ENCODE measurements at places on chromosomes 2 and 18.

GRCh38 chr2:11855064-11855760 lies 108.8 kb downstream of the LPIN1 start:
- DNase-seq, result no peak

GRCh38 chr2:37005118-37005868 lies 39.0 kb upstream of the STRN start:
- no peak for DNase-seq

DNA sequence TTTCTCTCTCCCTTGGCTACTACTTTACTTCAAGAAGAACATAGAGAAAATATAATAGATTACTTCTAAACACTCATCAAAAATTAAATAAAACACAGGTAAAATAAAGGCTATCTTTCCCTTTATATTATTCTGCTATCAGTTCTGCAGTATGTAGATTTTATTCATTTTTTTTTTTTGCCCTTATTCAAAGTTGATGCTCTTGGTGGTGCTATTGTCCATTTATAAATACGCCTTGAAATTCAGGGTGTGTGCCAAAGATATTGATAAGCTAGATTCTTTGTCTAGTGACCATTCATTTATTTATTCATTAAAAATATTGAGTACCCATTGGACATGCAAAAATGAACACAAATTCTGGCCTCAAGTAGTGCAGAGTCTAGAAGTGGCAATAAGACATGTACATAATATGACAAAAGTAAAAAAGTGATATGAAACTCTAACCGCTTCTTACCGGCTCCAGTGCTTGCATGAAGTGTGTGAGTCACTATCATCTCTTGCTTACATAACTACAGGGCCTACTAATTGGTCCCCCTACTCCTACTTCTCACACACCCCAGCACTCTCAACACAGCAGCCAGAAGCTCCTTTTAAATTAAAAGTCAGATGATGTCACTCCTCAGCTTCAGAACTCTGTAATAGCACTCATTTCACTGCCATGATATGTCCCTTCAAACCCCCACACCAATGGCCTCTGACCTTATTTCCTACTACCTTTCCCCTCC lies 208.3 kb upstream of the FANCL start:
- DNase-seq, result no peak

DNA sequence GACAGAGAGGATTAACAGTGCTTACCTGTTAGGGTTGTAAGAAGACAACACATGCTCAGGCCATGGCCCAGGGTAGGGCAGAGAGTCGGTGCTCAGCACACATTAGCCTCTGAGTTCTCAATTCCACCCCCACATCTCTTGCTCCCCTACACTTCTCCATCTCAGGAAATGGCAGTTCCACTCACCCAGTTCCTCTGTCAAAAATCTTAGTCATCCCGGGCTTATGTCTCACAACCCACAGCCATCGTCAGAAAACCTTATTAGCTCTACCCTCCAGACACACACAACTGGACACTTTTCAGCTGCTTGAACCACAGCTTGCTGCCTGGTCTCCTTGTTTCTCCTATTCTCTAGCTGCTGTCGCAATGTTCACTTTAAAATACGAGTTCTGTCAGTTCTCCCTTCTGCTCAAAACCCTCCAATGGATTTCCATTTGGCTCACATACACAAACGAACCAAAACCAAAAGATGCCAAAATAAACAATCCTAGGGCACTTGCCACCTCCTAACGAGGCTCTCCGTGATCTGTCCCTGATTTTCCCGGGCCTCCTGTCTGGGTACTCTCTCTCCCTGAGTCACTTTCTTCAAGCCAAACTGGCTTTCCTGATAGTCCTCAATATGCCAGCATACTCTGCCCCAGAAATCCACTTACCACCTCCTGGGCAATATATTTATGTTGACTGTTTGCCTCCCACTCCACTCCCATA lies 89.7 kb downstream of the KCTD1 start:
- no peak for DNase-seq

DNA sequence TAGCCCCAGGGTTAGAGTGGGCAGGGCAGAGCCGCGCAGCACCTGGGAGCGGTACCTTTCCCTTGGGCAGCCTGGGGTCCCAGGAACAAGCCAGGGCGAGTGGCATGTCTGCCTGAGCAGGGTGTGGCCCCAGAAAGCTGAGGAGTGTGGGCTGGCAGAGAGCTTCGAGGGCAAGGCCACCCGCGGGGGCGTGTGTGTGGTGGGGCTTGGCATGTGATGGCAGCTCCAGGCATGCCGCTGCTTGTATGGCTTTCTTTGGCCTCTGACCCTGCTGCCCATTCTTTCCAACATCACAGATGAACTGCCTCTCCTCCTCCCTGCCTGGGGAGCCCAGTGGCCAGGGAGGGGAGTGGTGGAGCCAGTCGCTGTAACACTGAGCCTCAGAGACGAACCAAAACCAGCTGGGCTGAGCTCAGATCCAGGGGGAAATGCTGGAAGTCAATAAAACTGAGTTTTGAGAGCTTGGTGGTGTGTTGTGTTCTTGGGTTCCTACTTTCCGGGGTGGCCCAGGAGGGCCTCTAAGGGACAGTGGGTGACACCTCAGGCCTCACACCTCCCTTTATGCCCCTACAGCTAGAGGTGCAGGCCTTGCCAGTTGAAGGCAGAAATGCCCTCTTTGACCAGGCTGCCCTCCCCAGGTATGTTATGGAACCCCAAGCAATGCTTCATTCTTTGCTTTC lies 7.4 kb downstream of the DNAJB2 start:
- no peak for DNase-seq

DNA sequence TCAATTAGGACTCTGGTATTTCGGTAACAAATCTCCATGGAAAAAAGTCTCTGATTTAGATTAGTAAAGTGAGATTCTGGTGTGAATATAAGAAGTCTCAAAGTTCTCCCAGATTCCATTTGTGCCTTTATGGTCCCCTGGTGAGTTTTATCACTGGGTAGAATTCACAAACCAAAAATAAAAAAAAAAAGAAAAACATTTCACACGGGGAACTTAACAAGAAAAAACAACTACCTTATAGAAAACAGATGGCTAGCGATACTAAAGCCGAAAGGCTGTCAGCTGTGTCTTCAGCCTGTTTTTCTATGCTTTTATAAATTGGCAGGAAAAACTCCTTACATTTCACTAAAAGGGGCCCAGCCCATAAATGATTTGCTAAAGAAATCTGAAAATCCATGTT lies 50.6 kb downstream of the COL5A2 start:
- DNase-seq, result no peak

- no peak for DNase-seq
Observed at GRCh38 chr18:46678785-46679399, 21.9 kb upstream of the LOXHD1 start.

DNA sequence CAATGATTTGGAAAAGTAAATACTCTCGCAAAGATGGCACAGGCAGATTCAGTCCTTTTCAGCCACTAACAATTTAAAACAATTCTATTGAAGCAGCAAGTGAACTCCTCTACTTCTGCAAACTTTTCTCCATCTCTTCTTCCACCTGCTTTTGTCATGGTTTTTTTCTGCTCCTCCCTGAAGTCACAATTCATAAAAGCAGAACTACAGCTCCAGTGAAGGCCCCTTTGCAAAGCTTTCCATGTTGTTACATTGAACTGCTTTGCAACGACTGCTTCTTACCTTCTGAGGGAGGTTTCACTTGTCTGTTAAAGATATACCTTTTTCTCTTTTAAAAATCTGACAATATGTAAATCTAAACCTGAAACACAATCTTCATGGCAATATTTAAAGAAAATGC lies 3.7 kb upstream of the SERTAD2 start:
- DNase-seq, result no peak

- no peak for DNase-seq
Observed at GRCh38 chr2:157172866-157173578, 84.5 kb upstream of the GALNT5 start.

GRCh38 chr2:216888081-216888480 lies 28.2 kb upstream of the TNP1 start:
- no peak for DNase-seq

GRCh38 chr2:102703305-102703704 lies 58.5 kb upstream of the TMEM182 start:
- DNase-seq, result no peak

GRCh38 chr18:57258131-57258777 lies 94.1 kb upstream of the ST8SIA3 start:
- no peak for DNase-seq

DNA sequence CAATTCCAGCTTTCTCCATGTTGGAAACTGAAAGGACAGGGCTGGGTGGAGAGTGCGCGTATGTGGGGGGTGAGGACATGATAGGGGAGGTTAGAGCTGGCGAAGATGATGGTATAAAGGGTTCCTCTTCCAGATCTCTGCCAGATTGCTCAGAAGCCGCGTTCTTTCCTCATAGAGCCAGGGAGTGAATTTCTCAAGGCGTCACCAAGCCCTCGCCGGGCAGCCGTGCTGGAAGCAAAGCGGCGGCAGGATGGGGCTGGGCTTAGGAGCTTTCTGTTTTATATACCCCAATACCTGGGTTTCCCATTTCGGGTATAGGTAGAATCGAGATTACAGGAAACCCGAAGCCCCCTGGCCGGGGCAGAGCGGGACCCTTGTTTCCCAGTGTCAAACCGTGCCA lies 43.8 kb downstream of the DDX18 start:
- no peak for DNase-seq

DNA sequence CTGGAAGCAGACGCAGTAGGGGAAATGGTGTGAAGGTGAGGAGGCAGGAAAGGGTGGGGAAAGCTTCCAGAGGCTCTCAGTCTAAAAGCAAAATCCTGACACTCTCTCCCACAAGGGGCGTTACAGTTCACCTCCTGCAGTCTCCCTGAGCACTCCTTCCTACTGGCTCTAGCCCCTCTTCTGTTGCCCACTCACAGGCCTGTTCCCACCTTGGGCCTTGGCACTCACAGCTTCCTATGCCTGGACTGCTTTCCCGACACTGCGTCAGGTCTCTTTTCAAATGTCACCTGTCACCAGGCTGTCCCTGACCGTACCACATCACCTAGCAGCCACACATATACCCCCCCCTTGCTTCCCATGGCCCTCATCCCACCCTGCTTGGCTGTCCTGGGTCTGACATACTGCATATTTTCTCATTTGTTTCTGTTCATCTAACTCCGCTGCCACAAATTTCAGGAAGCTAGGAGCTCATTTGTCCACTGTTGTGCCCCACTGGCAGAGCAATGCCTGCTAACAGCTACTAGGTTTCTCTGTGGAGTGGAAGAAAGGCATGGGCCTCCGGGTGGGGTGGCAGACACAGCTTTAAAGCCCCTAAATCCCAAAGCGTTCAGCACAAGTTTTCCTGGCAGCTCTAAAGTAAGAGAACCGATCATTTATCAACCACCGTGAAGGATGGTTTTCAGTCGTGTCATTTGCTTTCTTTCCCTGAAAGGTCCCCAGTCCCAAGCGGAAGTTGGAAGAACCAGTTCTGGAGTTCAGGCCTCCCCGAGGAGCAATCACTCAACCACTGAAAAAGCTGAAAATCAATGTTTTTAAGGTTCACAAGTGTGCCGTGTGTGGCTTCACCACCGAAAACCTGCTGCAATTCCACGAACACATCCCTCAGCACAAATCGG lies 118.8 kb downstream of the ZNF532 start:
- DNase-seq, result no peak

DNA sequence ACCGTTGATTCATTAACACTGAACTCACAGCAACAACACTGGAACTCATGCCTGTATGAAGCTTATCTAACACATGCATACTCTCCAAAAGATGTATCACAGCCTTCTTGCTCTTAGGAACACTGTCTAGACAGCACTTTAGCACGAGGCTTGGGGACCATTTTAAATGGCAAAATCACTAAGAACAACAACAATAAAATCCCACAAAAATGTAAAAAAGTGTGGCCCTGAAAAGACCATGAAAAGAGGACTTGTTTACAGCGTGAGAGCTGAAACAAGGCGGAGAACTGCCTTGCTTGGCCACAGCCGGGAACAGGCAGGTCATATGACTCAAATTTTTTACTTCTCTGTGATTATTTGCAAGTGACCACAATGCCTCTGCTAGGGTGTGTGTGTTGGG lies 48.1 kb downstream of the CHN1 start:
- no peak for DNase-seq

GRCh38 chr2:60371681-60372080 lies 181.8 kb downstream of the BCL11A start:
- no peak for DNase-seq

GRCh38 chr2:201707142-201707541 lies 8.7 kb upstream of the MPP4 start:
- no peak for DNase-seq

- DNase-seq, result no peak
Observed at GRCh38 chr18:37584952-37585695, 19.5 kb upstream of the CELF4 start.

GRCh38 chr2:86003104-86003503 lies 102.6 kb downstream of the POLR1A start:
- no peak for DNase-seq

All from activated T-cell treated with anti-CD3 and anti-CD28 coated beads for 4 hours (primary cell).